NCI-H1417 (cell line): ENCODE measurements at places on chromosomes 6 and 20.
A peak's percentile ranks its signal among the peaks of the same experiment; 100 is the strongest.

DNA sequence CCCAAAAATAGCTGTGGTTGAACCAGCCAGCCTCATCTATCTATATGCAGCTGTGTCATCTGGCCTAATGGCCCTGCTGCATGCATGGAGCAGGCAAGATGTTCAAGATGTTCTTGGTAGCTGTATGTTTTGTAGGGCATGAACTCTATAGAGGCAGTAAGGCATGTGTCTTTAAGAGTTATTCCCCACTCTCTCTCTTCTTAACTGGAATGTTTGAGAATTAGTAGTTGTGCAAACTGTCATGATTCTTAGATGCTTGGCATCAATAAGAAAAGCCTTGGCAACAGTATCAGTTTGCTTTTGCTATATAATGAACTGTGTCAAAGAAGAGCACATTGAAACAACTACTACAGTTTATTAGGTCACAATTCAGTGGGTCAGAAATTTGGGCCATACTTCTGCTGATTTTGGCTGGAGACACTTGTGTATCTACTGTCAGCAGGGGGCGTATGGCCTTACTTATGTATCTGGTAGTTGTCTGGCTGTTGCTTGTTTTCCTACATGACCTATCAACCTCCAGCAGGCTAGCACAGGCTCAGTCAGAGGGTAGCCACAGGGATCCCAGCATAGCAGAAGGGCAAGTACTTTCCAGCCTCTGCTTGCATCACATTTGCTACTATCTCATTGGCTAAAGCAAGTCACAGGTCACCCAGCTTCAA, 56.1 kb upstream of the LAMP5 start:
- no peak for DNase-seq

DNA sequence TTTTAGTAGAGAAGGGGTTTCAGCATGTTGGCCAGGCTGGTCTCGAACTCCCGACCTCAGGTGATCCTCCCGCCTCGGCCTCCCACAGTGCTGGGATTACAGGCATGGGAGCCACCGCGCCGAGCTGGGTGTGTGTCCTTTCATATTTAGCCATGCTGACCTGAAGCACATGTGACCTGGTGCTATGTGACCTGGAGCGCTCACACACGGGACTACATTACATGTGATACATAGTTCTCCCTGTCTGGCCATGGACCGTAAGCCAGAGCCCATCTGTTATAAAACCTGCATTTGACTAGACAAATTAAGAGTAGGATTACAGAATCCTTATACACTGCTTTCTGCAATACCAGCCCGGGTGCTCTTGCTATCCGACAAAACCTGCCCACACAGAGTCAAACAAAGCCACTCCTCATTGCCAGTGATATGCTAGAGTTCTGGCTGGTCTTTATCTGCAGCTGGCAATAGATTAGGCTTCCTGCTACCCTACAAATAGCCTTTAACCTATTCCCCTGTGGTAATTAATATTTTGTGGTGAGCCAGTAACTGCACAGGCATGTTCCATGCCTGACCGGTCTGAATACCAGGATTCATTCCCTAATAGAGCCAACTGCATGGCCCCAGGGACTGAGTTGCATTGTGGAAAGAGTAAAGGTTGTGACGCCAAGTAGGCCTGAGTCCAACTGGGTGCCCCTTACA, 26.3 kb upstream of the FAM50B start:
- DNase-seq, result no peak

DNA sequence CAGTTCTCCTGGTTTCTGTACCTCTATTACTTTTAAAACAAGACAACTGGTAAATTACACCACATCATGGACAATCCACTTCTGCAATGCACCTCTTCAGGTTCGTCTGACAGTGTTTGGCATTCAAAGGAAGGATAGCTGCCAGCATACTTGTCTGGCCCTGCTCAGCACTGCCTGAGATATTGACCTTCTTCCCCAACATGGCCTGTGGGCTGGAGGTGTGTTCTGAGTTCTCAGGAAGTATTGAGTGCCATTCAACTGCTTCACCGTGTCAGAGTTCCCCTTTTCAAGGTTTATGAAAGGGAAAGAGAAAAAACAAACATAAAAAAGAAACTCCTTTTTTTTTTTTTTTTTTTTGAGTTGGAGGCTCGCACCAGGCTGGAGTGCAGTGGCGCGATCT, 267.9 kb upstream of the SASH1 start:
- DNase-seq, result no peak

GRCh38 chr6:68502946-68503345, 132.1 kb upstream of the ADGRB3 start:
- no peak for DNase-seq

DNA sequence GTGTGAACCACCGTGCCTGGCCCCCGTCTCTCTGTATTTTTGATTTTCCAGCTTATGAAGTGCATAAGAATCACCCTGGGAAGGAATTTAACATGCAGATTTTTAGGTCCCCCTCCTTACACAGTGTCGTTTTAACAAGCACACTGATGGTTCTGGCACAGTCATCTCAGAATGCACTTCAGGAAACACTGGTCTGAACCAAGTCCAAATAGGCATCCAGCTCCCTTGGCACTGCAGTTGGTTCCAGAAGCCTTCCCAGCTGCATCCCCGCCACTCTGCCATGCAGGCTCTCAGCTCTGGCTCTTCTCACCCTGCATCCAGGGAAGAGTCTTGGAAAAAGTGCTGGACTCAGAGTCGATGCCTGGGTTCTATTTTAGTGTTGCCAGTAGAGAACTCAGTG, 20.1 kb downstream of the RIPOR2 start:
- no peak for DNase-seq

DNA sequence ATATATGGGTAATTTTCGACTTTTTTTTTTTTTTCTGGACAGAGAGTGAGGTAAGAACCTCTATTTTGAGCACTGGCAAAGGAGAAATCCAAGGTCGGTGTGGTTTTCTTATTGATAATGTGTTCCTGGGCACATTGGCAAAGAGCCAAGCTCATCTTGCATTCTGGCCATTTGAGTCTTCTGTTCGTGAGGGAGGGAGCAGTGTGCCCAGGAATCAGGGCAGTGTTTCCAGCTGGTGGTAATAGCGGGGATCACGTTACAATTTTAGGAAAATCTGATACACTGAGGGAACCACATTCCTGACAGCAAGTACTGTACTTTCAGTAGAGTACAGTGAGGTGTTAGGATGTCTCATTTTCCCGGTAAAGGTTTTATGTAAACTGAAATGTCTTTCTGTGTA, 442.3 kb upstream of the MAP3K7 start:
- DNase-seq, result peak; percentile 45
